ENCODE measurements at places on chromosomes 1 and 21.

- no peaks in the 10 kb centered on the region for H3K4me1 ChIP-seq
- H3K4me3 ChIP-seq, result peak overlapping the region; percentile 55
- DNase-seq, result peak; percentile 35
- H3K27ac ChIP-seq, result no peak overlapping the region
- no peaks in the 10 kb centered on the region for H3K27me3 ChIP-seq
- no peaks in the 10 kb centered on the region for H3K36me3 ChIP-seq
Observed at GRCh38 chr1:50332941-50333594, 90.2 kb downstream of the DMRTA2 start.

- no peaks in the 10 kb centered on the region for H3K36me3 ChIP-seq
- no peak overlapping the region for H3K27ac ChIP-seq
- H3K4me3 ChIP-seq, result no peak overlapping the region
- no peaks in the 10 kb centered on the region for H3K27me3 ChIP-seq
Observed at GRCh38 chr1:169523904-169524303, 38.2 kb upstream of the SLC19A2 start.

DNA sequence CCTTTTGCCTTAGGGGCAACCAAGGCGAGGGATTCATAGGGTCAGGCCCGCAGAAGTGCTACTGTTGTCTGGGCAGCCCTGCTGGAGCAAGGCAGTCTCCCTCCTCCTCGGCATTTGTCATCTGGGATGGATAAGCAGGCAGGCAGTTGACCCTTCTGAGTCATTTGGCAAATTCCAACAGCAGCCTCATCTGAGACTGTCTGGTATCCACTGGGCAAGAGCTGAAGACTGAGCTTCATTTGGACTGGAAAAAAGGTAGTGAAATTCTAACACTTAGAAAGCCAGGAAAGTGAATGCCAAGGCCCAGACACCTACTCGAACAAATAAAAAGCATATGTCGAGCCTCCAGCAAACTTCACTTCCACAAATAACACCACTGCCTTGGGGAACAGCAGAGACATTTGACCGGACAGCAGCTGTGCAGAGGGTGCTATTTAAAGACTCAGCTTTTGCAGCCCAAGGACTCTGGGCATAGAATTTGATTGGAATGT lies 4.0 kb upstream of the ZBTB40 start:
- H3K36me3 ChIP-seq, result no peaks in the 10 kb centered on the region
- no peak overlapping the region for H3K4me3 ChIP-seq
- no peaks in the 10 kb centered on the region for H3K27me3 ChIP-seq
- DNase-seq, result peak; percentile 81

DNA sequence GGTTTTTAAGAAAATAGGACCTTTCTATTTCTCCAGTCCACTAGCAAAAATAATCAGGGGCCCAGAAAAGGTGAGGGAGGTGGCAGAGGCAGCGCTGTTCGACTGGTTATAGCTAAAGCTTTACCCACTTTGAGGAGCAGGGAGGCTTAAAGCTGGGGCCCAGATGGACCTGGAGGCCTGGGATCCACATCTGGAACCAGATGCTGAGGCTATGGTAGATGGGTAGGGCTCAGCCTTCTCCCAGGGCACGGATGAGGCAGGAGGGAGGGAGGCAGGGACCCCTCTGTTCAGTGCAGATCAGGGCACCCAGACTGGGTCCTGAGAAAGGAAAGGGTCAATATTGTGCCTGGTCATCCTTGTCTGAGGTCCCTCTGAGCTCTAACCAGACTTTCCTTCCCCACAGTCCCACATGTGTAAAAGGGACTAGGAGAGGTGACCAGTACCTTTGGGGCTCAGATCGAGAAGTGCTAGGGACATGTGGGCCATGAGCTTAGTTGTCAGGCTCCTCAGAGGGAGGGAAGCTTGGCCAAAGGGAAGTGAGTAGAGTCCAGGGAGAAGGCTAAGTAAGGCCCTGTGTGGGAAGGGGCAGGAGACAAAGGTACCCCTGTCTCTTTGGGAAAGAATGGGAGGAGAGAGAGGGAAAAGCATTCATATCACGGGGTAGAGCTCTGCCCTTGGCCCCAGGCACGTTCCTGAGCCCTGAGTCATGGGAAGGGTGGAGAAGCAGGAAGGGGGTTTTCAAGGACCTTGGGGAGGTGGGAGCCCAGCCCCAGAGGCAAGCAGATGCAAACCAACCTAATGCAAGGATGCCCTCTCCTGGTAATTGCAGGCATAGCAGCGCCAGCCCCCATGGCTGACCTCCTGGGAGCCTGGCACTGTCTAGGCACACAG lies 15.4 kb downstream of the LMNA start:
- DNase-seq, result peak; percentile 100
- peaks cover 55% of the 10 kb centered on the region for H3K4me1 ChIP-seq
- peak overlapping the region; percentile 98 for H3K27ac ChIP-seq
- H3K36me3 ChIP-seq, result peaks cover 50% of the 10 kb centered on the region
- no peaks in the 10 kb centered on the region for H3K27me3 ChIP-seq
